ELF-1 (cell line): ENCODE measurements at places on chromosomes 6 and 20.

DNA sequence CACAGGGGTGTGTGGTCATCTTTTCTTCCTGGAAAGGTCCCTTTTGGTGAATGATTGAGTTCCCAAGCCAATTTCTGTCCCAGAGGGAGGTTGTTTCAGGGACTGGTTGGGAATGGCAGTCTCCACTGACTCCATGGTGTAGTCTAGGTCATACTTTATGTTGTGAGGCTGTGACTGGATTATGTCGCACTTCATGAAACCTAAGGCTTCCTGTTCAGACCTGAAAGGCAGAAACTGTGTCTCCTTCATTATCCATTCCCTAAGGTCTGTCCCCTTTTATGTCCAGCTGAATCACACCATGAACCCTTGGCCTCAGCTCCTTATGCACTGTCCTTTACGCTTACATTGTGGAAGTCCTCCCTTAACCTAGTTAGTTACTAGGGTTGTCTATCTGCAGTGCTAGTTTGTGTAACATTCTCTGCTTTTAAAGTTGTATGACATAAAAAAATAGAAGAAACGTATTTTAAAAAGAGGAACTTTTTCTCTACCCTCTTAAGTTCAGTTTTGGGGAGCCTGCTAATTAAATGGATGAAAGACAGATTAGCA, 191.3 kb downstream of the JARID2 start:
- no peak for DNase-seq

GRCh38 chr20:62286493-62287064, 16.2 kb upstream of the ADRM1 start:
- DNase-seq, result no peak

- DNase-seq, result no peak
Measured at GRCh38 chr6:25447570-25447929, 168.4 kb downstream of the CARMIL1 start.

DNA sequence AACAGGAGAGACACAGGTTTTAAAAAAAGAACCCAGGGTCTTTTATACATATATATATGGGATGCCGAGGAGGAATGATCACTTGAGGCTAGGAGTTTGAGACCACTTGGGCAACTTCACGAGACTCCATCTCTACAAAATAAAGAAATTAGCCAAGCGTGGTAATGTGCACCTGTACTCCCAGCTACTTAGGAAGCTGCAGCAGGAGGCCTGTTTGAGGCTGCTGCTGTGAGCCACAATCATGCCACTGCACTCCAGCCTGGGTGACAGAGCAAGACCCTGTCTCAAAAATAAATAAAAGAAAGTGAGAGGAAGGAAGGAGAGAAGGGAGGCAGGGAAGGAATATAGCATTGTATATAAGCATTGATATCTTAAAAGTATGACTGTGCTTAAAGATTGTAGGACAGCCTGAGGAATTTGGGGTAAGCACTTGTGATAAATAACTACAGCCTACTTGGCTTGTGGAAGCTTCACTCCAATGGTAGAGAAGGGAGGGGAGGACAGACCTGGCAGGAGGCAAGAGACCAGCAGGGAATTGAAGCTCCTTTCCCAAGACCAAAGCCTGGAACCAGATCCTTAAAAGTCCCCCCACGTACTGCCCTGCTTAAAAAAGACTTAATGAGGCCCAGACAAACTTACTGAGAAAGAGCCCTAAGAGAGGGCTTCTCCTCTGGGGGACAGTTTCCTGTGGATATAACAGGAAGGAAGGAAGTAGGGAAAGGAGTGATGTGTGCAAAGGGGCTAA, 2.5 kb upstream of the SNTA1 start:
- DNase-seq, result no peak

DNA sequence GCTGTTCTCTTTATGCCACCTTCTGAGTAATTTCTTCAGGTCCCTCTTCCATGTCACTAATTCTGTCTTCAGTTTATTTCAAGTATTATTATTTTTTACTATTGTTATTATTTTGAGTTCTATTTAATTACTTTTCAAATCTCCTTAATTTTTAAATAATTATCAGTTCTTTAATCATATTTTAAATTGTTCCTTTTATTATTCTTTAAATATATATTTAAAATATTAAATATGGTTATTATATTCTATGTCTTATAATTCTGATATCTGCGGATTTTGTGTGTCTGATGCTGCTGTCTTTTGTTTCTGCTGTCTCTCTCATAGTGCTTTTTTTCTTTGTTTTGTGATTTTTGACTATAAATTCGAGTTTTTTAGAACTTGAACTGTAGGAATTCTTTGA, 2.2 kb downstream of the POLR1H start:
- no peak for DNase-seq

GRCh38 chr6:117558818-117559217, 43.5 kb downstream of the GOPC start:
- DNase-seq, result no peak
